ENCODE measurements at places on chromosomes 7 and 10. TPM values are rescaled to one million over a fixed set of nuclear protein-coding genes. Genes with fewer than 3 reads are reported as not detected.

- DNase-seq, result no peak
Measured at GRCh38 chr7:82419200-82419599, 24.4 kb downstream of the CACNA2D1 start.

Gene SEMA4G
- 22.2 TPM for total RNA-seq

DNA sequence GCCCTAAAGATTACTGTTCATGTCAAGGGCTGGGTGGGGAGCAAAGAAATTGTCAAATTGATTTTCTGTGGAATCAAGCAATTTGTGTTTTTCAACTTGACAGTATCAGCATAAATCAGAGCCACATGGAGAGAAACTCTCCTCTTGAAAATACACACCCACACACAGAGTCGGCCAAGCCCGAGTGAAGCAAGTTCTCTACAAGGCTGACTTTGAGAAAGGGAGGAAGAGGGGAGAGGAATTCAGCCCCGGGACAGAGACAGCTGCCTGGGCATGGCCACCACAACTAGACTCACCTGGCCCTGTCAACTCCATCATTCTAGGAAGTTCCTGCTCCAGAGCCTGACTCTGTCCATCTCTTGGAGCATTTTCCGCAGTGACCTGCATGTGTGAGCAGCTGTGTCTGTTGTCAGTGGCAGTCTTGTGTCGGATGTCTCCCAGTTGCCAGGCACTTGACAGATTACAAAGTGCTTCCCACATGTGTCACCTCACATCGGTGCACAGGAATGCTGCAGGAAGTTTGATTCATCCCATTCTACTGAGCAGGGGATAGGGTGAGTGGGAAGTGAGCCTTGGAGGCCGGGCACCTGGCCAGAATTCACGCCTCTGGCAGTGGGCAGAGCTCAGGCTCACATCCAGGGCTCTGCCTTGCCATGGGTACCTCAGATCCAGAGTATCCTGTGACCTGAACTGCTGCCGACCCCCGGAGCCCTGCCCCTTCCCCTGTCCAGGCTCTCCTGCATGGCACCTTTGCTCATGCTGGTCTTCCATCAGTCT is 37.9 kb downstream of the ADAM12 start:
- no peak for DNase-seq

GRCh38 chr7:66896441-66896840 is 24.6 kb upstream of the TMEM248 start:
- DNase-seq, result no peak

Gene IDI1
- 41.4 TPM for total RNA-seq

- no peak for DNase-seq
Measured at GRCh38 chr7:158818325-158819213, 10.7 kb downstream of the ESYT2 start.

DNA sequence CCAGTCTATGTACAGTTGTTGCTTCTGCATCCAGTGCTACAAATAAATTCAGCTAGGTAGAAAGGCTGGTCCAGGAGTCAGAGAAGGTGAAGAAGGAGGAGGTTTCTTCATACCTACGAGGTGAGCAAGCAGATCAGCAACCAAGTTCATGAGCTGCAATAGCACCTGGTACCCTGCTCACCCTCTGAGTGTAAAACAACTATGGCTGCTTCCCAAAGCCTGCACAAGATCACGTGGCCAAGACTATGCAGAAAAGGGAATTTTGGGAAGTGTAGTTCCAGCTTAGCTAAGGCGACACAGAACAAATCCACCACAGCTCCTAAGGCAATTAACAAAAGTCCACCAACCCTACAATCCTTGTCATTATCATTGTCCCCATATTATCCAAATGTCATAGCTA is 95.9 kb upstream of the AUTS2 start:
- no peak for DNase-seq

- no peak for DNase-seq
Measured at GRCh38 chr10:36026081-36026480, 384.0 kb upstream of the FZD8 start.

DNA sequence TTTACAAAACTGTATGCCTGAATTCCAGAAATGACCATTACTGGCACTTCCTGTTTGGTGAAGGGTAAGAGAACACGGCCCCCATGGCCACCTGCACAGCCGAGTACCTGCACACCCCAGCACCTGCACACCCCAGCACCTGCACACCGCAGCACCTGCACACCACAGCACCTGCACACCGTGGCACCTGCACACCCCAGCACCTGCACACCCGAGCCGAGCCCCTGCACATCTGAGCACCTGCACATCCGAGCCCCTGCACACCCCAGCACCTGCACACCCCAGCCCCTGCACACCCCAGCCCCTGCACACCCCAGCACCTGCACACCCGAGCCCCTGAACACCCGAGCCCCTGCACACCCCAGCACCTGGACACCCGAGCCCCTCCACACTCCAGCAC is 243.5 kb downstream of the DNAJB6 start:
- no peak for DNase-seq

GRCh38 chr7:6639627-6640026 is 2.5 kb downstream of the ZNF316 start:
- no peak for DNase-seq

GRCh38 chr7:81232084-81232799 is 313.4 kb upstream of the SEMA3C start:
- DNase-seq, result no peak

Gene OR2A25
- not detected for total RNA-seq

- DNase-seq, result no peak
Measured at GRCh38 chr7:36096460-36097095, 56.5 kb upstream of the EEPD1 start.

DNA sequence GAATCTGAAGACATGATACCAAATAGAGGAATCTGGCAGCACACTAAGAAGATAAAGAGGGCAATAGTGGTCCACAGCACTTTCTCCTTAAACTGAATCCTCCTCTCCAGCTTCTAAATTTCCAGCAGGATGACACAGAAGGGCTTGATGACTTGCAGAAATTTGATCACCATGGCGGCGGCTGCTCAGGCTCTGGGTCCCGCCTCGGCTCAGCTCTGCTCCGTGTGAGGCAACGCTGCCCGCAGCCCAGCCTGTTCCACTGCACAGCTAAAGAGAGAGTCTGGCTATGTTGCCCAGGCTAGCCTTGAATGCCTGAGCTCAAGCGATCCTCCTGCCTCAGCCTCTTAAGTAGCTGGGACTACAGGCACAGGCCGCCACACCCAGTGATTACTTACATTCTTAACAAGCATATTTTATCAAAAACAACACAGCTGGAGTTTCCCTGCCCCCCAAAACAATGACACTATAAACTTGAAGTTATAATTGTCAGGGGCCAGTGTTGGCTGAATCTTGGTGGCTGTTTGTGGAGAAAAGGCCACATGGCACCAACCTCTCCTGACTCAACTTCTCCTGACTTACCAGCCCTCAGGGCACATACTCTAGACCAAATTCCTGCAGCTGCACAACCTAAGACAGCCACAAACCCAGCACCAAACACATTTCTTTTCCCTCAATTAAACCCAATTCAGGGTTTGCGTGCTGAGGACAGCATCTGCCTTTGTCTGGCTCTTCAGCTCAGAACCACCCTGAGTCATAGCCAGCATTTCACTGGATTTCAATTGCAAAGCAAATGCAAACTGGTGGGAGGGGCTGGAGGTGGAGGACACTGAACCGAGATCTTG is 11.6 kb upstream of the TNPO3 start:
- DNase-seq, result no peak

Gene VAX1
- total RNA-seq, result not detected

GRCh38 chr10:84179059-84179710 is 5.6 kb downstream of the GPR15LG start:
- no peak for DNase-seq

DNA sequence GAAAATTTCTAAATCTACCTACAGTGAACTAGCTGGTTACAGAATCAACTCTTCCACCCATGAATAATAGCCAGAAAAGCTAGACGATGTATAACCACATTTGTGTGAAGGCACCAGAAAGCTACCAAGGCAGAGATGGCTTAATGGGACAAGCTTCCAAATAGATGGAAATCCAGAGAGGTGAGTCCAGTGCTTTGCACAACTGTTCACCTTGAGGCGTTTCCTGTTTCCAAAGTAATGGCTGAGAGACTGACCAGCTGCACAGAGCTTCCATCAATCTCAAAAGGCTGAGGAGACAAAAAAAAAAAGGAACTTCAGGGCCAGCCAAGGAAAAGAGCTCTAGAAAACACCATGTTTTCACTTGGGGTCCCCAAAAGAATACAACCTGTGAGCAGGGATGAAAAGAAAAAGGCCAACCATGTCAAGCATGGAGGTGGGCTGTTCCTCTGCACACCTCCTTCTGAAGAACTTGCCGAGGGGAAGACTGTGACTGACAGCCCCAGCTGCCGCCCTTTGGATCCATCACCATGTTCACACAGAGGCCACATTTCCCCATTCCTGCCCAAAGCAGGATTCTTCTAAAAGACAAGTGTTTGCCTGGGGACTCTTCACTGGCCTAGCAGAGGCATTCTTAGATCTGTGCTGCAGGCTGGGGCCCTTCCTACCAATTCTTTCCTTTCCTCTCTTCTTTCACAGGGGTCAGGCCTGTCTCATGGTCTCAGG is 72.9 kb downstream of the ARHGAP21 start:
- DNase-seq, result no peak
